ENCODE measurements at places on chromosomes 3 and 15.

DNA sequence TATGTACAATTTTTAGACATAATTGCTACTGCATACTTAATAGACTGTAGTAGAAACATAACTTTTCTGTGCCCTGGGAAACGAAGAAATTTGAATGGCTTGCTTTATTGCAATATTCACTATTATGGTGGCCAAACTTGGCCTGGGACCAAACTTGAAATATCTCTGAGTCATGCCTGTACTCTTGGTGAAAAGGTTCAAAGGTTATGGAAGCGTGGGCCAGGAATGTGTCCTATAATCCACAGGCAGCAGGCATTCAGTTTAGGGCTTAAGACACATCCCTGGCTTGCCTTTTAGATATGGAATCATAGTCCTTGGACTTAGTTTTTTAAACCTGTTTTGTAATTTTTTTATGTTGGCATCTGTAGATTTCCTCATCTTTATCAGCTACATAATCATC lies 124.3 kb downstream of the LRIG1 start:
- H3K27me3 ChIP-seq, result no peaks in the 10 kb centered on the region
- DNase-seq, result no peak
- H3K4me3 ChIP-seq, result no peak overlapping the region
- peaks cover 52% of the 10 kb centered on the region for H3K36me3 ChIP-seq
- H3K27ac ChIP-seq, result peak overlapping the region; percentile 45

- H3K36me3 ChIP-seq, result no peaks in the 10 kb centered on the region
- H3K4me3 ChIP-seq, result no peak overlapping the region
- peaks cover 5% of the 10 kb centered on the region for H3K4me1 ChIP-seq
- H3K27ac ChIP-seq, result no peak overlapping the region
- no peak for DNase-seq
Measured at GRCh38 chr3:134054231-134054630, 24.5 kb upstream of the SLCO2A1 start.

DNA sequence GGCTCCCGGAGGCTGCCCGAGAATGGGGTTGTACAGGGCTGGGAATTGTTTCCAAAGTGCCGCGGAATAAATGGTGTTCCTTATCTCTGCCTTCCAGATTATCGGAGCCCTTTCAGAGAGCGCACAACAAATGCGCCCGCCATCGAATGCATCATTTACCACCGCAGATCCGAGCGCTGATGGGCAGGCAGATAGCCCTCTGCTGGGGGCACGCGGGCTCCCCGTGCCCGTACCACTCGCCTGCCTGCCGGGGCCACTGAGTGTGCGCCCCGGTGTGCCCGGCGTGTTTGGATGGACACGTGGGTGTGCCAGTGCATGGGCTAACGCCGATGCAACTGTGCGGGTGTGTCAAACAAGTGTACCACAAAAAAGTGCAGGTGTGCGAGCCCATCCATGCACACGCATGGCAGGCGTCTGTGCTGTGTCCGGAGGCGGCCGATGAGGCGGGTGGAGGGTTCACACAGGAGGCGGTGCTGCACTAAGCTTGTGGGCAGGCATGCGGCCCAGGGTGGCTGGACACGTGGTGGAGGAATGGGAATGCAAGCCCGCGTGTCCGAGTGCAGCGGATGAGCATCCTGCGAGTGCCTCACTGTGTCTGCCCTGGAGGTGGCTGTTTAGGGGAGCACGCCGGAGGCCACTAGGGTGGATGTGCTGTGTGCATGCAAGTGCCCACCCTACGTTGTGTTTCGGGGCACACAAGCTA lies 3.8 kb upstream of the GATA2 start:
- peaks cover 38% of the 10 kb centered on the region for H3K27me3 ChIP-seq
- peaks cover 19% of the 10 kb centered on the region for H3K4me1 ChIP-seq
- H3K4me3 ChIP-seq, result peak overlapping the region; percentile 75
- no peak for DNase-seq

GRCh38 chr3:180615954-180616353 lies 14.0 kb downstream of the TTC14 start:
- peaks cover 36% of the 10 kb centered on the region for H3K36me3 ChIP-seq
- H3K27me3 ChIP-seq, result no peaks in the 10 kb centered on the region
- no peak for DNase-seq
- no peak overlapping the region for H3K4me3 ChIP-seq
- peak overlapping the region; percentile 33 for H3K27ac ChIP-seq

GRCh38 chr15:39542385-39543065 lies 38.4 kb upstream of the THBS1 start:
- no peaks in the 10 kb centered on the region for H3K4me1 ChIP-seq
- no peak overlapping the region for H3K4me3 ChIP-seq

GRCh38 chr15:65307978-65308377 lies 3.5 kb downstream of the RNU5B-1 start:
- no peak overlapping the region for H3K4me3 ChIP-seq
- H3K4me1 ChIP-seq, result peaks cover 14% of the 10 kb centered on the region
- H3K27me3 ChIP-seq, result no peaks in the 10 kb centered on the region
- DNase-seq, result no peak

- H3K27me3 ChIP-seq, result peaks cover 8% of the 10 kb centered on the region
- H3K36me3 ChIP-seq, result no peaks in the 10 kb centered on the region
- no peak overlapping the region for H3K4me3 ChIP-seq
- no peaks in the 10 kb centered on the region for H3K4me1 ChIP-seq
- no peak for DNase-seq
Measured at GRCh38 chr15:49692514-49693090, 71.8 kb downstream of the DTWD1 start.

DNA sequence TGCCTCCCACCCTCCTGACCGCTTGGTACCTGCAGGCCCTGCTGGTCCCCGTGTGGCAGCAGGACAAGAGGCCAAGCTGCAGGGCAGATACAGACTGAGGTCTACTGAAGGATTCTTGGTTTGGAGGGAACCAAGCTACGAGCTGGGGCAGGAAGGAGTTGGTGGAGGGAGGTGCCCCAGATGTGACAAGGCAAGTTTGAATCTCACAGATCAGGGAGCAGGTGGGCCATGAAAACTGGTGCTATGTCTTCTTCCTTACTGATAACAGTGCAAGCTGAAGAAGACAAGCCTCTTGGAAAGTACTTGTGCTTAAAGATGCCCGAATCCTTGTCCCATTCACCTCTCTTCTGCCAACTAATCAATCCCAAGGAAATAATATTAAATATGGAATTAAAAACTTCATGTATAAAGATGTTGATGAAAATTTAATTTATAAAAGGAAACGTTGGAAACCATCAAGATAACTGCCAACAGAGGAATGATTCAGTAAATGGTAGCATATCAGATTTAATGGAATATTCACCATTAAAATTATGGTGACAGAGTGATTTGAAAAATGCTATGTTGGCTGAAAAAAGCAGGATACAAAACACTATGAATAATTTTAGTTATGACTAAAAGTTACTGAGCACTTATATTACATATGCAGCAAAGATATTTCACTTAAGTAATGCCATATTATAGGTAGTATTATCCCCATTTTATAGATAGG lies 107.9 kb downstream of the MYLK start:
- no peaks in the 10 kb centered on the region for H3K4me1 ChIP-seq
- H3K36me3 ChIP-seq, result no peaks in the 10 kb centered on the region
- peaks cover 9% of the 10 kb centered on the region for H3K27me3 ChIP-seq
- no peak overlapping the region for H3K27ac ChIP-seq

DNA sequence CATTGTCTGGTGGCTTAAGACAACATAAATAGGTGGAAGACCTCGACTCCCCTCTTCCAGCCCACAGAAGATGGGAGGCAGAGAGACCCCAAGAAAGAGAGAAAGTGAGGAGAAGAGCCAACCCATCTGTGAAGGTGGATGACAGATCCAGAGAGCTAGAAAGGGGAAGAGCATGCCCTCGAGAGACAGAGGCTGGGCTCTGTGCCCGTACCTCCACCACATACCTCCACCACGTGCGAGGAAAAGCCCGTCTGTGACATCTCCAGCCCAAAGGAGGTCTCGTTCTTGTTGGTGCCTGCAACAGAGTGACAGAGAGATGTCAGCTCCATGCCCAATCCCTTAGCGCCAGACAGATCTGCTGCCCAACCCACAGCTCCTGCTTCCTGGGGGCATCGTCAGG lies 71.1 kb downstream of the FEM1B start:
- DNase-seq, result no peak
- no peak overlapping the region for H3K4me3 ChIP-seq
- no peaks in the 10 kb centered on the region for H3K36me3 ChIP-seq
- H3K27me3 ChIP-seq, result no peaks in the 10 kb centered on the region

DNA sequence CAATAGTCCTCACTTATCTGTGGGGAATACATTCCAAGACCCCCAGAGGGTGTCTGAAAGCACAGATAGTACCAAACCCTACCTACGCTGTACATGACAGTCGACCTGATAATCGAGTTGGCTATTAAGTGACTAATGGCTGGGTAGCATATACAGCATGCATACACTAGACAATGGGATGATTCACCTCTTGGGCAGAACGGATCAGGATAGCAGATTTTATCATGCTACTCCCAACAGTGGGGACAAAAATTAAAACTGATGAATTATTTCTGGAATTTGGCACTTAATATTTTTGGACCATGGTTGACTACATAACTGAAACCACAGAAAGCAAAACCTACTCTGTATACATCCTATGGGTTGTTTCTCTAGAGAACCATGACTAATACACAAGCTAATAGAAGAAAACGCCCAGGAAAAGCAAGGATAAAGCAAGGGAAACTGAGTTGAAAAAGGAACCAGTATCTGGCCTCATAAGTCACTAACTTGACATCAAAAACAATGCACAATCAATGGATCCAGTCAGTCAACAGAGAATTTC lies 15.5 kb downstream of the ATG3 start:
- no peak overlapping the region for H3K27ac ChIP-seq
- H3K4me3 ChIP-seq, result no peak overlapping the region
- no peaks in the 10 kb centered on the region for H3K36me3 ChIP-seq
- H3K4me1 ChIP-seq, result peaks cover 8% of the 10 kb centered on the region
- no peaks in the 10 kb centered on the region for H3K27me3 ChIP-seq
- no peak for DNase-seq

- no peak for DNase-seq
- H3K4me1 ChIP-seq, result no peaks in the 10 kb centered on the region
- H3K4me3 ChIP-seq, result no peak overlapping the region
Measured at GRCh38 chr15:69141286-69141701, 19.1 kb upstream of the GLCE start.

DNA sequence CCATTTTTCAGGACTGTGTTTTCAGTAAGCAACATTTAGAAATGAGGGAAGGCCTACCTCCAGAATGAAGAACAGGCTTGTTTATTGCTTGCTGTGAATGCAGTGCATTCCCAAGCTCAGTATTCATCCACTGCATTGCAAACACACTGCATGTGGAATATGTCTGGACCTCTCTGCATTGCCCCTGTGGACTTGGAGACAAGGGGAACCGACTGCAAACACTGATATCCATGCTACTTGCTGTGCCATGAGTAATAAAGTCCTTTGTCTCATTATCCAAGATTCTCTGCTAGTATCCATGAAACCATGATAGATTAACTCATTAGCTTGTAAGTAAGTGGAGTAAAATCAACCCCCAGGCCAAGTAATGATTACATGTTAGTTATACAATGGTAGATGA lies 301.2 kb upstream of the NR2E3 start:
- H3K36me3 ChIP-seq, result no peaks in the 10 kb centered on the region
- H3K27ac ChIP-seq, result no peak overlapping the region
- H3K27me3 ChIP-seq, result peaks cover 9% of the 10 kb centered on the region
- no peak for DNase-seq
- no peak overlapping the region for H3K4me3 ChIP-seq

DNA sequence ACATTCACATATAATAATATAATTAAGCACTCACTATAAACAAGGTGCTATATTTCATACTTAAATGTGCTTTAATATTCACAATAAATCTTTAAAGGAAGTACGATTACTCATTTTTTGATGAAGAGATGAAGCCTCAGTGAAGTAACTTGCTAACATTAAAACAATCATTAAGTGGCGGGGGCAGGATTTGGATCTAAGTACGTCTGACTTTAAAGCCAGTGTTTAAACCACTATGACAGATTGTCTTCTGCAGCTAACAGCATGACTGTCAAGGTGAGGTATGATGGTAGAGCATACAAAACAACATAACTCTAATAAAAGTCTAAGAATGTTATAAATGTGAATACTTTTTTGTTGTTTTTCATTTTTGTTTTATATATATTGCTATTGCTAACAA lies 862.1 kb downstream of the ROBO1 start:
- H3K4me1 ChIP-seq, result no peaks in the 10 kb centered on the region
- no peak for DNase-seq
- no peaks in the 10 kb centered on the region for H3K36me3 ChIP-seq
- H3K27me3 ChIP-seq, result no peaks in the 10 kb centered on the region
- H3K4me3 ChIP-seq, result no peak overlapping the region
- H3K27ac ChIP-seq, result no peak overlapping the region

DNA sequence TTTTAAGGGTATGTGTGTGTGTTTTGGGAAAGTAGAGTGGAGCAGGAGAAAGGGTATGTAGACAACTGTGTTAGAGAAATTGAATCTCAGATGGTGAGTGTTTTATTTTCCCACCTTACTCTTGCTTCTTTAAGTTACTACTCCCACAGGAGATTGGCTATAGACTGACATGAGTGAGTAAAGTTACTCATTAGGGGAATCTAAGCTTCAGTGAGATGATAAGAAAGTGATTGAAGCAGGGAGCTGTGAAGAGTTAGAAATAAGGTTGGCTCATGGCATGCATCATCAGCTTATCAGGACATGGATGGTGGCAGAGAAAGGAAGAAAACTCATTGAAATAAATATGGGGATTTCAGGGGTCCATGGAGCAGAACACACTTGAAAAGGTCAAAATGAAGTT lies 88.9 kb downstream of the MBNL1 start:
- no peak for DNase-seq
- H3K36me3 ChIP-seq, result peaks cover 21% of the 10 kb centered on the region
- peaks cover 84% of the 10 kb centered on the region for H3K4me1 ChIP-seq

DNA sequence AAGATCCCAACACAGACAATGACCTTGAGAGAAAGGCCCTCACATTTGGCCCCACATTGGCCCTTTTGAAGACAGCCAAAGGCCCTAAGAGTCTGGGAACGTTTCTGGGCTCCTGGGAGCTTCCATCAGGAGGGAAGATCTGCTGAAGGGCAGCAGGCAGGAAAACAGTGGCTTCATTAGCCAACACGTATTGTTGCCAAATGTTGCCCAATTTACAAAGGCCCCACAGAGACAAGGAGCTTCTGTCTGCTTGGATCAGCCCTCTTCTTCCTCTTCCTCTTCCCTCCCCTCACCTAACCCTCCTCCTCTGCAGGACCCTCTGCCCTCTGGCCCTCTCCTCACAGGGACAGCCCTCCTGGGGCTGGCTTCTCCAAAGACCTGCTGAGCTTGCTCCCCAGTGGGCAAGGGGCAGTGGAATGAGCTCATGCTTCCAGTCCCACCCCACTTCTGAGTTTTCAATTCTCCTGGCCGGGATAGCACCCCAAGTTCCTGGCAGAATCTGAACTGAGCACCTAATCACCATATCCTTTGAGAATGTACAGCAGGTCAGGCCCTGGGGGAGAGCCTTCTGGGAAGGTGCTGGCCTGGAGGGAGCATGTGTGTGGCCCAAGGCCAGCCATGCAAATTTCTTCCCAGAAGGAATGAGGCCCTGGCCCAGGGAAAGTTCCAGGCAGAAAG lies 5.1 kb upstream of the LTF start:
- DNase-seq, result no peak
- H3K4me3 ChIP-seq, result no peak overlapping the region
- H3K27ac ChIP-seq, result no peak overlapping the region
- no peaks in the 10 kb centered on the region for H3K4me1 ChIP-seq
